ENCODE measurements at places on chromosomes 5 and 9.

DNA sequence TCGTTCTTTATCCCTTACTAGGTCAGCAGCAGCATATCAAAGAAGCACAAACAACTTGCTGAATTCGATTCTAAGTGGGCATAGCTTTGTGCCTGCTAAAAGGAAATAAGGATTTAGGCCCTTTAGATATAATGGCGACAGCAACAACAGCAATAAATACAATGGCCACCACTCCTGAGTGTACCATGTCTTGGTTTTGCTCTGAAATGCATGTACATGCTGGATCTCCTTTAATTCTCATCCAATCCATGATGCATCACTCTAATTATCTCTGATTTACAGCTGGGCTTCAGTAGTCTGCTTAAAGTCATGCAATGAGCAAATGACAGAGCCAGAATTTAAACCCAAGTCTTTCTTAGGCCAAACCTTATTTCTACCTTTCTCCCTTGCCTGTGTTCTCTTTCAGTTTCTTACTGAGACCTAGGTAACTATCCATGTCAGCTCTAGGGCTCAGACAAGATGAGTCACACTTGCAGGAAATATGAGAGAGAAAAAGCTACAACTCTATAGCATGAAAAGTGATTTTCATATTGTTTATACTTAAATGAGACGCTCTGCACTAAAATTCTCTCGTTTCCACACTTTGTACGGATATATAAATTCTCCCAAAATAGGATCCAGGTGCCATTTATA is 111.8 kb downstream of the HMHB1 start:
- DNase-seq = no peak

DNA sequence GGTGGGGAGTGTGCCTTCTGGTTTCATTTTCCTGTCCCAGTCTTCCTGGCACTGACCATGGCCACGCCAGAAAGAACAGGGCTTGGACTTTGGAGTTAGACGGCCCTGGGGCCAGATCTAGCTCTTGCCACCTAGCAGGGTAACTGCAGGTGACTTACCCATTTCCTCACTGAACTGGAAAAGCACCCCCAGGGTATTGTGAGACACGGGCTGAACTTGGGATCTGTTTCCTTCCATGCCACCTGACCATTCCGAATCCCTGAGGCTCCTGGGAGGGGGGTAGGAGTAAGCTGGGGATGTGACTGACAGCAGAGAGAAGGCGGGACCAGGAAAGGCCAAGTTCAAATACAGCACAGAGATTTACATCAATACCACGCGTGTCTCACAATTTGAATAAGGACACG is 9.4 kb downstream of the HNRNPAB start:
- DNase-seq = no peak

GRCh38 chr5:5644249-5644648 is 221.8 kb downstream of the ICE1 start:
- no peak for DNase-seq

DNA sequence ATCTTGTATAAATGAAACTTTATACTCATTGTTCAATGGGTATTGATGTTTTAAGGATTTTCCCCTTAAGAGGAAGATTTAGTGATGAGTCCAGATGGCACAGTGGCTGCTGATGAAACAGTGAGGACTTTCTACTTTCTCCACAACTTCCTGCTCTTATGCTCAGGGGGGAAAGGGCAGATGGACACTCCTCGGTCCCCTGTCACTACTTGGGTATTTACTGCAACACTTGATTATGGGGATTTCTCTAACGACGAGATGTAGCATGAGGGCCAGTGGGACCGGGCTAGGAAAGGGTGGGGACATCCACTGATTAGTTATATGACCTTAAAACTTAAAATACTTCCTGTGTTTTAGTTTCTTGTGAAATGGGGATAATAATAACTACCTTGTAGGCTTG is 146.1 kb upstream of the HMHB1 start:
- DNase-seq = no peak

- peak; percentile 49 for DNase-seq
Observed at GRCh38 chr5:132073231-132074013, at the start of gene CSF2. Gene CSF2, plus strand, starts transcription at chr5:132073789. Its CDS starts 35 bp downstream, at chr5:132073824.

Data from 8988T (cell line).